ENCODE measurements at places on chromosomes 6 and 20. TPM values are rescaled to one million over a fixed set of nuclear protein-coding genes. Genes with fewer than 3 reads are reported as not detected.

The SLC17A2 gene
- not detected for total RNA-seq

The PCIF1 gene
- total RNA-seq: 24.0 TPM

The PNLDC1 gene
- 0.11 TPM for total RNA-seq

The C2 gene
- 1.5 TPM for total RNA-seq

- no peak overlapping the region for H3K4me3 ChIP-seq
- no peak overlapping the region for H3K27ac ChIP-seq
- no peaks in the 10 kb centered on the region for H3K4me1 ChIP-seq
- no peaks in the 10 kb centered on the region for H3K36me3 ChIP-seq
Measured at GRCh38 chr6:89208551-89208950, 8.6 kb downstream of the GABRR1 start.

DNA sequence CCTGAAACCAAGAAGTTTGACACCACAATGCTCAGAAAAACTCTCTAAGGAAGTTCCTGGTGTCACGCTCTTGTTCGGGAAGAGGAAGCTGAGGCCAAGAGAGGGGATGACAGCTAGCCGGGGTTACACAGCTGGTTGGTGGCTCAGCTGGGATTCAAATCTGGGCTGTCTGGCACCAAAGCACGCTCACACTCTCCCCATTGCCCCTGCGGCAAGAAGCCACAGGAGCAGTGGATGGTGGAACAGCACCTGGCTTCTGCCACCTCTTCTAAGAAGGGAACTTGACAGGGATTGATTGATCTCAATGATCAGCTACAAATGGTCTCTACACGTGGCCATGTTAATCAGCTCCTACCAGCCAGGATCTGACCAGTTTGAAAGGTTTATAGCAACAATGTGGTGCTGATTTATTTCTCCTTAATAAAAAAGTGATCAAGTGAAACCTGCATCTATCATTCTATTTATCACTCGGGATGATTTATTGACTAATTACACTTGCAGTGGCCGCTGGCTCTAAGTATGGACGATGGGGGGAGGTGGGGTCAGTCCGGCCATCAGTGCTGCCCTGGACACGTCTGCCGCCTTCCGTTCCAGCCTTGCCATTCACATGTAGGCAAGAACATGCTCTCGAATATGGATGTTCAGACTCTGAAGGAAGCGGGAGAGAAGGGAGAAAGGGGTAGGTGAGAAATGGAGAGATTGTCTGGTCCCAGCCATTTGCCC is 71.9 kb upstream of the TOP1 start:
- no peak overlapping the region for H3K4me3 ChIP-seq
- H3K4me1 ChIP-seq: peaks cover 4% of the 10 kb centered on the region
- no peak overlapping the region for H3K27ac ChIP-seq
- no peaks in the 10 kb centered on the region for H3K27me3 ChIP-seq
- no peak for DNase-seq

DNA sequence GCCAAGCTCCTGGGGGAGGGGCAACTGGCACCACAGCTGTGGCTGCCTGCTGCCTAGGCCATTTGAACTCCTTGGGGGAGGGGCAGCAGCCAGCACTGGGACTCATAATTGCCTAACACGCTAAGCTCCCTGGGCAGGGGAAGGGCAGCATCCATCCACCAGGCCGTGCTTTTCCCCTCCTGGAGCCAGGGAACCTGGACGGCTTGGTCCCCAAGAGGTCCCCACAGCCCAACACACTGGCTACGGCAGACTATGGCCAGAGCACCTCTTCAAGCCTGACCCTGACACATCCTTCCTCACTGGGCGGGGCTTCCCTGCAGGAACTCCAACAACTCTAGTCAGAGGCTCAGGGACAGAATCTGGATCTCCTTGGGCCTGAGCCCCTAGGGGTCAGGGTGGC is 269.4 kb downstream of the RNF144B start:
- H3K36me3 ChIP-seq: no peaks in the 10 kb centered on the region
- DNase-seq: no peak
- H3K27me3 ChIP-seq: no peaks in the 10 kb centered on the region
- H3K4me1 ChIP-seq: no peaks in the 10 kb centered on the region
- no peak overlapping the region for H3K4me3 ChIP-seq

DNA sequence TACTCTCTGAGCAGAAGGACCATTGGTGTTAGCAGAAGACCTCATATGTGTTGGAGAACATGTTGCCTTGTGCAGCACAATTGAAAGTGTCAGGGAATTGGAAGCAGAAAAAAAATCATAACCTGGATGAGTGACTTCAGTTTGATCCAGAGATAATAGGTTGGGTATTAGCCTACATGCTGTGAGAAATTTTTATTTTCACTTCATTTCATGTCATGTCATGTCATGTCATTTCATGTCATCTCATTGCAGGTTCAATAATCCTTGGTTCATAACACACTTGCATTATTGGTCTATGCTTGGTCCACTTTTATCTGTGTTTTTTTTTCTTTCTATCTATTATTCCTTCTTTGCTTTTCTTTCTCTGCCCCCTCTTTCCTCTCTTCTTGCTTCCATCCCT is 34.3 kb downstream of the AKAP7 start:
- no peak overlapping the region for H3K27ac ChIP-seq
- no peaks in the 10 kb centered on the region for H3K4me1 ChIP-seq
- no peak for DNase-seq
- H3K36me3 ChIP-seq: peaks cover 5% of the 10 kb centered on the region

DNA sequence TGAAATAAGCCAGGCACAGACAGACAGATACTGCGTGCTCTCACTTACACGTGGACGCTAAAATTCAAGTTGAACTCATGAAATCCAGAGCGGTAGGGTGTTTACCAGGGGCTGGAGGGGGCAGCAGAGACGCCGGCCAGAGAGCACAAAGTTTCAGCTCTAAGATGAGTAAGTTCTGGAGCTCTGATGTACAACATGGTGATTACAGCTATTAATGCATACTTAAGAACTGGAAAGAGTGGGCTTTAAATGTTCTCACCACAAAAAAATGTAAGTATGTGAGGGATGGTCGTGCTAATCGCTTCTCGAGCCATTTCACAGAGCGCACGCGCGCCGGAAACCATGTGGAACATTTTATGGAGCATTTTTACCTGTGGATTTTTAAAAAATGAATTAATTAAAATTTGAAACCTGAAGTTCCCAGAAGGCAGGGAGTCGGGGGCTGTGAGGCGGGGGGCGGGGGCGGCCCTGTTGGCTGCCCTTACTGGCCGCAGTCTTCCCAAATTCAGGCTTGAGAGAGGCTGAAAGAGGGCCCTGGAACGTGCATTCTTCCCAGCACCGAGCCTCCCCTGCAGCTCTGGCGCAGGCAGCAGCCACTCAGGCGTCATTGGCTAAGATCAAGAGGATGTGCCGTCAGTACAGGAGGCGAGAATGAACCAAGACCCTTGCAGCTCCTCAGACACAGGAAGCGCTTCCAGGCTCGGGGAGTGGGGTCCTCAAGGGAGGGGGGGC is 8.5 kb upstream of the SLCO4A1 start:
- peaks cover 15% of the 10 kb centered on the region for H3K27me3 ChIP-seq
- H3K27ac ChIP-seq: no peak overlapping the region
- H3K4me3 ChIP-seq: no peak overlapping the region
- H3K4me1 ChIP-seq: peaks cover 10% of the 10 kb centered on the region
- DNase-seq: no peak

- H3K27me3 ChIP-seq: no peaks in the 10 kb centered on the region
- H3K27ac ChIP-seq: peak overlapping the region; percentile 97
- peaks cover 7% of the 10 kb centered on the region for H3K36me3 ChIP-seq
- no peak for DNase-seq
Measured at GRCh38 chr6:142841915-142842314, 103.1 kb downstream of the HIVEP2 start.

- peak overlapping the region; percentile 94 for H3K27ac ChIP-seq
- no peaks in the 10 kb centered on the region for H3K27me3 ChIP-seq
- H3K4me1 ChIP-seq: peaks cover 99% of the 10 kb centered on the region
Measured at GRCh38 chr6:159062564-159062945, 17.8 kb upstream of the TAGAP start.

DNA sequence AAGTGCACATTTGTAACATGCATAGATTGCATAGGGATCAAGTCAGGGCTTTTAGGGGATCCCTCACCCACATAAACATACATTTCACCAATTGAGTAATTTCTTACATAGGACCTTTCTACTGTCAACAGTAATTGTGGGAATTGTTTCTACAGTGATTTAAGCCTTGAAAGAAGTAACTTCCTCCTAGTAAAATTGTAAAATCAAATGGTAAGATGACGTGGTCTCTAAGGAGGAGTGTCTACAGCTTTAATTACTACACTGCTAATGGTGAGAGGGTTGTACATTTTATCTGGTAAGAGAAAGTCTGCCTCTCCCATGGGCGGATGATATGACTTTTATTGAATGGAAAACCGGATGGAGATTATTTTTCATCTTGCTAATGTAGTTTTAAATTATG is 98.0 kb downstream of the RPP40 start:
- peaks cover 21% of the 10 kb centered on the region for H3K36me3 ChIP-seq
- no peak for DNase-seq
- H3K4me3 ChIP-seq: no peak overlapping the region
- H3K27ac ChIP-seq: peak overlapping the region; percentile 14
- peaks cover 31% of the 10 kb centered on the region for H3K4me1 ChIP-seq

The PGC gene
- not detected for total RNA-seq

The PLA2G7 gene
- total RNA-seq: not detected

GRCh38 chr20:37505263-37506151 is 15.5 kb upstream of the NNAT start:
- no peaks in the 10 kb centered on the region for H3K36me3 ChIP-seq
- no peaks in the 10 kb centered on the region for H3K27me3 ChIP-seq
- H3K4me1 ChIP-seq: no peaks in the 10 kb centered on the region
- DNase-seq: no peak
- no peak overlapping the region for H3K27ac ChIP-seq

DNA sequence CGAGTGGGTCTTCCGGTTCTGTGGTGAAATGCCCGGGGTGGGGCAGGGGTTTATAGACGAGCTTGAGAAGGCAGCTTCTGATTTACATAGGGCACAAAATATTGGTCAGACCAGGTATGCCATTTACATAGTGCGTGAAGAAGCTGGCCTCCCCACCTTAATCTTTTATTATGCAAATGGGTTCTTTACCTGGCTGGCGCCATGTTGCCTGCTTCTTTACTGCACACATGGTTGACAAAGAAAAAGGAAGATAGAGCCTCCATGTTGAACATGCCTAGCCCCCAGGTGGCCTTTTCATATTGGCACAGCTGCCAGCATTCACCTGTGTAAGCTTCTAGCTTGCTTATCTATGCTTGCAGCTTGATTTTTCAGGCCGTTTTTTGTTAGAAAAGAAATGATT is 276.2 kb downstream of the PHACTR1 start:
- no peak for DNase-seq
- no peak overlapping the region for H3K27ac ChIP-seq
- H3K36me3 ChIP-seq: no peaks in the 10 kb centered on the region
- H3K4me1 ChIP-seq: no peaks in the 10 kb centered on the region

- no peaks in the 10 kb centered on the region for H3K36me3 ChIP-seq
- H3K27ac ChIP-seq: no peak overlapping the region
- no peak overlapping the region for H3K4me3 ChIP-seq
- peaks cover 12% of the 10 kb centered on the region for H3K27me3 ChIP-seq
Measured at GRCh38 chr6:4661391-4661790, 114.8 kb upstream of the CDYL start.

- H3K27ac ChIP-seq: no peak overlapping the region
- no peak overlapping the region for H3K4me3 ChIP-seq
- no peaks in the 10 kb centered on the region for H3K36me3 ChIP-seq
- H3K4me1 ChIP-seq: peaks cover 19% of the 10 kb centered on the region
Measured at GRCh38 chr6:16947375-16948015, 154.4 kb upstream of the STMND1 start.

All from activated CD4-positive, alpha-beta T cell treated with anti-CD3 and anti-CD28 coated beads for 36 hours (primary cell).